ENCODE measurements at places on chromosomes 11 and 22.

- no peak for DNase-seq
Measured at GRCh38 chr22:43587574-43587973, 175.8 kb downstream of the MPPED1 start.

DNA sequence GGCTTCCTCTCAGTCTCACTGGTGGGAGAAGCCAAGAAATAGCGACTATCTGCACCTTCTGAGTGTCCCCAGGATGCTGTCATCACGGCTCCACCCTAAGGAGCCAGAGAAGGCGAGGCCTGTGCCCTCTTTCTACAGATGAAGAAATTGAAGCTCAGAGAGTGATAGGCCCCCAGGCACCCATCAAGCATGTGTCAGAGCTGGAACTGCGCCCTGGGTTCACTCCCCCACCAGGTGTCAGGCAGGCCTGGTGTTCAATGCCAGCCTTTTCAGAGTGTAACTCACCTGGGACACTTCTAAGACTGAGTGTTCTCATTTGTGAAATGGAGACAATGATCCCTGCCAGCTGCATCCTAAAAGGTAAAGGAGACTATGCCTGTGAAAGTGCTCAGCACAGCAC, 127.3 kb upstream of the SEZ6L start:
- DNase-seq, result no peak

DNA sequence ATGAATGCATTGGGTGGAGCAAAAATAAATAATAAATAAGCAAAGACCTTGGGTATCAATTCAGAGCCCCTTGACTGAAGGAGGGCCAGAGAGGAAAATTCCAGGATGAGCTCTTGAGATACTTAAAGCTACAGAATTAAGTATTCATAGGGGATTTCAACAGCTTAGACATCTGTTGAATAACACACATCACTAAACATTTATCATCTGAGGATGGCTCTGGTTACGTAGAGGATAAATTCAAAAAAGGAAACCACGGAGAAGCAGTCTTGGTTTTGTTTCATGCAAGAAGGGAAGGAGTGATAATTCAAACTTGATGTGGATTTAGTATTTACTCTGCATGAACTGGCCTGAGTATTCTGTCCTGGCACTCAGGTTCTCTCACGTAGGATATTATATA, 29.8 kb downstream of the ARHGAP42 start:
- no peak for DNase-seq

- no peak for DNase-seq
Measured at GRCh38 chr11:113876074-113876797, 864 bp upstream of the USP28 start.

DNA sequence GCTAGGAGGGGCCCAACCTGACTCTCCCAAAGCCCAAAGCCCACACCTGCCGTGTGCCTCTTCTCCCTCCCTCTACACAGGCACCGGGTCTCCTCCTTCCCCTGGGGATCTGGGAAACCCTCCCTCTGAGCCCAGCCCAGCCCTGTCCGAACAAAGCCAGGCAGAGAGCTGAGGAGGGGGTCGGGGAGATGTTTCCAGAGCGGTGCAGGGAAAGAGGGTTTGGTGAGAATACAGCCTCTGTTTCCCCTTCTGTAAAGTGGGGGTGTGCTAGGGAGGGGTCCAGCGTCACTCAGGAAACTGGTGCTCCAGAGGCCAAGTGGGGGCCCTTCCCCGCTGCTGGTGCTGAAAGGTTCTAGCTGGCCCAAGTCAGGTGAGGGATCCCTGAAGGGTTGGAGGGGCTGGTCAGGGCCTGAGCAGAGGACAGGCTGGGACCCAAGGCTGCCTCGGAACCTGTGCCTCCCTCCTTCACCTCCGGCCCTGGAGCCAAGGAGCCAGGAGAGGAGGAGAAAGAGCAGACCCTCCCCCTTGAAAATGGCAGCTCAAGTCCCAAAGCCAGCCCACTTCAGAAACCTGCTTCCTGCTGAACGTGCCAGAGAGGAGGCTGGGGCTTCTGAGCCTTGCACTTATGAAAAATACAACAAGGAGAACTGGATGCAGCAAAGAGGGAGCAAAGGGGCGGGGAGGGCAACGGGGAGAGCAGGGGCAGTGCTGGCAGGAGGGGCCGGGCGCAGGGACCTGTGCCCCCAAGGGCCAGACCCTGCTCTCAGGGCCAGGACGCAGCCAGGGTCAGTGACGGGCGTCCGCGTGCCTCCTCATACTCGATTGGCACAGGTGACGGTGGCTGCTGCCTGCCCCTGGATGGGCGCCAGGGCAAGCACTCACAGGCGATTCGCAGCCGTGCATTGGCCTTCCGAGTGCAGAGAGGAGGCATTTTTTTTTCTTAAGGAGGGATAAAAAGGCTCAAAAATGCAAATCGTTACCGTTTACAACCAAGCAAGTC, 43.2 kb downstream of the MACROD1 start:
- no peak for DNase-seq

DNA sequence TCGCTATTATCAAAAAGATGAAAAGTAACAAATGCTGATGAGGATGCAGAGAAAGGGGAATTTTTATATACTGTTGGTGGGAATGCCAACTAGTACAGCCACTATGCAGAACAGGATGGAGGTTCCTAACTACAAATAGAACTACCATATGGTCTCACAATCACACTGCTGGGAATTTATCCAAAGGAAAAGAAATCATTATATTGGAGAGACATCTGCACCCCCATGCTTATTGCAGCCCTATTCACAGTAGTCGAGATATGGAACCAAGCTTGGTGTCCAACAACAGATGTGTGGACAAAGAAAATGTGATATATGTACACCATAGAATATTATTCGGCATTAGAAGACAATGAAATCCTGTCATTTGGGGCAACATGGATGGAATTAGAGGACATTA, 19.6 kb upstream of the POU2AF2 start:
- DNase-seq, result no peak

GRCh38 chr11:45879803-45880686, 5.4 kb upstream of the MAPK8IP1 start:
- DNase-seq, result no peak

- DNase-seq, result no peak
Measured at GRCh38 chr22:46620588-46621242, 529 bp downstream of the GRAMD4 start.

DNA sequence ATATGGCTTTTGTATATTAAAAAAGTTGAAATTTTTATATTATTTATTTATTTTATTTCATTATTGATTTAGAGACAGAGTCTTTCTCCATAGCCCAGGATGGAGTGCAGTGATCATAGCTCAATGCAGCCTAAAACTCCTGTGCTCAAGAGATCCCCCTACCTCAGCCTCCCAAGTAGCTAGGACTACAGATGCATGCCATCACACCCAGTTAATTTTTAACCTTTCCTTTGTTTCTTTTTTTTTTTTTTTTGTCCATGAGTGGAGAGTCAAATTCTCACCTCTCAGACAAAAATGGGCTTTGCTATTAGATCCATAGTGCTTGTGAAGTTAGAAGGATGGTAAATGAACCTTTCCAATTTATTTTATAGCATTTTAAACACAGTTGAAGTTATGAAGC, 182.5 kb downstream of the SOX6 start:
- no peak for DNase-seq

DNA sequence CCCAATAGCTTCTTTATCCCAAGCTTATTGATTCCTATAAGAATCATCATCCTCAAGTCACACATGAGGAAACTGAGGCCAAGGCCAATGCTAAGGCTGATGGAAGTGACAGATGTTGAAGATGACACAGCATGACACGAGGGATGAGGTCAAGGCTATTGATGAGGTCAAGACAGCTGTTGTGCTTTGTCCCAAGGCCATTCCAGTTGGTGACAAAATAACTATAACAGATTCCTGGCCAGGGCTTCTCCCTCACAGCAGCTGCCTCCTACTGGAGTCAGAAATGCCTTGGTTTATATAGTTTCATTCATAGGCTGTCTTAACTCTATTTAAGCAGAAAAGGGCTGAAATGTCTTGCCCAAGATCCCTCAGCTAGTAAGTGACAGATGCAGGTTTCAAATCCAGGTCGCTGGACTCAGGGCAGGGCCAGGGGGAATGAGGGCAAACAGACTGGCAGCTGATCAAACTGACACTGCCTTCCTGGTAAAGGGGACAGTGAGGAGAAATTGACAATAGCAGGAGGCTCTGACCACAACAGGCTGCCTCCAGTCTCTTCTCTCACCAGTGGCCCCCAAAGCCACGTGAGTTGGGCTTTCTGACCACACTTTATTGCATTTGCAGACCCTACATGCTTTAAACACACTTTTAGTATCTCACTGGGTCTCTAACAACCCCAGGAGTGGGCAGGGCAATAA, 16.5 kb downstream of the MIF start:
- no peak for DNase-seq

DNA sequence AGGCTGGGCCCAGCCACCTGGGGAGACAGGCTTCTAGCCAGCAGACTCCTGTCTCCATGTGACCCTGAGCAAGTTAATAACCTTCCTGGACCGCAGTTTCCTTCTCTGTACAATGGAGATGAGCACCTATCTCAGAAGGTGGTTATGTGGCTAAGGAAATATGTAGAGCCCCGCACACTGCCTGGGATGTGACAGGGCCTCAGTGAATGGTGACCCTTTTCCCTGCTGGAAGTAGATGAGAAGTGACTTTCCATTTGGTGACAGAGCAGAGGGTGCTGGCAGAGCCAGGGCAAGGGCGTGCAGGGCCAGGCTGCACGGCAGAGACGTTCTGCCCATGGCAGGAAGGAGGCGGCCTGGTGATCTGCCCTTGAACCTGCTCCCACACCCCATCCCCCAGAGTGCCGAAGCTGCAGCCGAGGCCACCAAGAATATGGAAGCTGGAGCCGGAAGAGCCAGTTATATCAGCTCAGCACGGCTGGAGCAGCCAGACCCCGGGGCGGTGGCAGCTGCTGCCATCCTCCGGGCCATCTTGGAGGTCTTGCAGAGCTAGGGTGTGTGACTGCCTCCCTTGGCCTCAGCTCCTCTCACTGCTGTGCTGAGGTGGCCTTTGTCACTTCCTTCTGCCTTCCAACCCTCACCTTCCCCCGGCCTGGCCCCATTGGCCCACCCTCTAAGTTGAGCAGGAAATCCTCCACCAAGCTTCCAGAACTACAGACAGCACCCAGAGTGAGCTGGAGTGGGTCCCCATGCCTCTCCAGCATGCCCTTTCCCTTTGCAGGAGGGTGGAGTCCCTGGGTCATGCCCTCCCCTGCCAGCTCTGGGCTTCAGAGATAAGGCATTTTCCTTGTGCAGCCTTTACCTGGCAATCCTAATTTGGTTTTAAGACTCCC, 13.2 kb downstream of the TKFC start:
- DNase-seq, result no peak

DNA sequence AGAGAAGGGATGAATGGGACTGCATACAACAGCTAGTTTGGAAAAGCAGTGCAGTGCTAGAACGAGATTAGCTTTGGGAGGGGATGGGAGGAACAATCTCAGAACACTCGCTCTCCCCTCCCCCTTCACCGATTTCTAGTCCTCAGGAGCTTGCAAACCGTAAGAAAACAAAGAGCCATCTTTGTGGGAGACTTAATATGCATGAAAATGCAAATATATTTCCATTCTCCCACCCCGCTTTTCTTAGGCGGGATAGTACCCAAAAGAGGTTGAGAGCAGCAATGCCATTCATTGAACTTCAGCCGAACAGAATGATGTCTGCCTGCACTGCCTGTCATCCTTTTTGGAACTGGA, 1.1 kb downstream of the SPINDOC start:
- DNase-seq, result no peak

DNA sequence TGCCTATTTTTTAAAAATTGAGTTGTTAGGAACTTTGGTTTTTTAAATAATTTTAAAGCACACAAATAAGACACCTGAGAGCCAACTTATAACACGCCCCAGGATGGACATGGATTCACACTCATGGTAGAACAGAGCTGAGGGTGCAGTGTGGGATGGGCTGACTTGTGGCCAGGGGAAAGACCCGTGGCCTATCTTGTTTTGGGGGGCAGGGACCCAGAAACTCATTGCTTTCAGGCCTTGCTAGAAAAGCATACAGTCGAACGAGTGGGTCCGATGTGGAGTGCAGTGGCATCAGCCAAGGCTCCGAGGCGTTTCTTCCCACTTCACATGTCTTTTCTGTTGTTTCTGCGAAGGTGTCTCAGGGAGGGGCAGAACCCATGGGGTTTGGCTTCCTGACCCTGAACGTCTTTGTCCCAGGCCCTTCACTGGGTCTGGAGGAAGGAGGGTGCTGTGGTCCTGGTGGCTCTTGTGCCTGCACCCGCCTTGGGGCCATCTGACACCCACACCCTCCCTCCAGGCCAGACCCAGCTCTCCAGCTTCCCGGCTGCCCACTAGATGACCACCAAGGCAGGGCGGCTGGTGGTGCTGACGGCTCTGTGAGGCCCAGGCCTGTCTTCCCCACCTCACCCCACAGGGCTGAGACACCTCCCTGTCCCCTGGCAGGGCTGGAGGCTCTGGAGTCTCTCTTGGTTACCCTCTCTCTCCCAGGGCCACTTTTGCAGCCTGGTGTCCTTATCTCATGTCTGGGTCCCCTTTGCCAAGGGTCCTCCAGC, 120.8 kb downstream of the KCNQ1 start:
- DNase-seq, result no peak

GRCh38 chr11:37506531-37506930, 908.5 kb upstream of the RAG2 start:
- DNase-seq, result no peak

GRCh38 chr11:113392236-113392921, 4.8 kb downstream of the ANKK1 start:
- no peak for DNase-seq

GRCh38 chr22:32794449-32795213, 6.9 kb upstream of the TIMP3 start:
- no peak for DNase-seq

GRCh38 chr11:106828976-106829375, 189.3 kb downstream of the GUCY1A2 start:
- DNase-seq, result no peak

DNA sequence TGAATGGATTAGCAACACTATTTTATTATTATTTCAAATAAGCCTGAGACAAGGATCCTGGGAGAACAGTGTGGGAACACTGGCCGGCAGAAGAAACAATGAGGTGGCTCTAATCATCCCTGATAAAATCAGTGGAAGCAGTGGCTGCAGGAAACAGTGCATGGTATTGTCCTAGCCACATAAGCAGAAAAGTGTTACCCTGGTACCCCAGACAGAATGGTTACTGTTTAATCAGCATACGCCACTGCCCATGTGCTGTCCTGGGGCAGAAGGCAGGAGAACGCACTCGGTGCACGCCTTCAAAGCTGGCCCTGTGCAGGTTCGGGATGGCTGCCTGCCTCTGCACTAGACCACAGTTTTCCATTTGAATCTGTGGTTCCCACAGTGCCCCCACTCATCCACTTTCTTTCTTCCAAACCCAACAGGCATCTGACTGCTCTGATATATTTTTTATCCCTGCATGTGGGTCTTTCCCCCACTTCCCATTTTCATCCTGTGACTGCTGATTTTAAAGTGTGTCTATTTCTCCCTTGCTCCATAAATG, 25.7 kb downstream of the OPCML start:
- no peak for DNase-seq

GRCh38 chr11:45563810-45564209, 101.6 kb downstream of the CHST1 start:
- DNase-seq, result no peak

Measured in T-helper 22 cell (primary cell).